NCI-H510A treated with DMSO at 0.1 percent for 48 hours (cell line): ENCODE measurements at places on chromosomes 5 and 9.

DNA sequence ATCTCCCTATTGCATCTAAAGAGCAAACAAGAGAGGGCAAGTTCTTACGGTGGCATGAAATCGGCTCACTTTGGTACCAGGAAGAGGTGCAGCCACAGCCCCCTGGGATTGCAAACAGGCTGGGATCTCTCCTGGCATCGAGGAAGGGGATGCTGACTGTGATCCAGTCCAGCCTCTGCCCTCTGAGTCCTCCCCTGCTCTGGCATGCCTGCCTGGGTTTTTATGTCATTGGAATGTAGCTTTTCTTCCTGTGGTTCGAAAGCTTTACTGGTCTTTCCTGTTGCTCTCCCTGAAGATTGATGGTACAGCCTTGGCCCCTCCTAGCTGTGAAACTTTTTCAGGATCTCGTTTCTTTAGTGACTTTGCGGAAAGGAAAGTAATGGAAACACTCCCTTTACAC is 6.6 kb downstream of the SLC46A2 start:
- no peak for DNase-seq

- DNase-seq, result no peak
These were observed 2.4 kb downstream of the PSD2 start for GRCh38 chr5:139797856-139798510.

DNA sequence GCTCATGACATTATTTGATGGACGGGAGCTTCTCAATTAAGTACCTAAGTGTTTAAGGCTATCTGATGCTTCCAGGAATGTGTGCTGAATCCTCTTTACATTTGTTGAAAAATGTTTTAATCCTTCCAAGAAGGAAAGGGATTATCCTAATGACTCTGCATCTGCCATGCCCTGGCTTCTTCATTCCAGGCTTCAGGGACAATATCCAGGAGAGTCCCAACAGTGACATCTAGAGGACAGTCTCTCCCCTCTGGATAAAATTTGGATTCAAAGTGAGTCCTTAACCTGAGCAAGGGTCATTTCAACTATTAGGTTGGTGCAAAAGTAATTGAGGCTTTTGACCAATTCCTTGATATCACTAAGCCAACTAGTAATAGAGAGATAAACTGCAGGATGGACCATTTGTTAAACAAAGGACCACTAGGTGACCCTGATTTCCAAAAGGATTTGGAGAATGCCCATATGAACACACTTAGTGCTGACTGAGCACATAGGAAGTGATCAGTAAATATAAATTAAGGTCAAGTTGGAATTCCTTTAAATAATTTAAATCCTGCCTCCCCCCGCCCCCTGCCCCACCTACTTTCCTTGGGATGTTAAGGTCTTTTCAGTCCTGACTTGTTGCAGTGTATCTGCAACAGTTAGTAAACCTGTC is 19.1 kb downstream of the TNFSF8 start:
- DNase-seq, result peak; percentile 84

DNA sequence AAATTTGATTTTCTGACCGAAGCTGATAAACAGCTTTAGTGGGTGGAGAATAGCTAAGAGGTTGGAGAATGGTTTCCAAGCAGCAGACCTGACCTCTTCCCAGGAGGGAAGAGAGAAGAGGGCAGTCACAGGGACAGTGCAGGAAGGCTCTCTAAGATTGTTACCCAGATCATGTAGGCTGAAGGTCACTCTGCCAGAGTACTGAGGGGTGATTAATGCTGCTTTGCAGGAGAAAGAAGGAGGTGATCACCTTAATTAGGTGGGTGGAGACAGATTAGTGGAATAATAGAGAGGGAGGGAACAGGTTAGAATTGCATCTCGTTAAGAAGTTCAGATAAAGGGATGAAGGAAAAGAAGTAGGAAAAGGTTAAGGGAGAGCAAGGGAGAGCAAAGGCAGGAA is 440.5 kb downstream of the BRINP1 start:
- DNase-seq, result no peak

DNA sequence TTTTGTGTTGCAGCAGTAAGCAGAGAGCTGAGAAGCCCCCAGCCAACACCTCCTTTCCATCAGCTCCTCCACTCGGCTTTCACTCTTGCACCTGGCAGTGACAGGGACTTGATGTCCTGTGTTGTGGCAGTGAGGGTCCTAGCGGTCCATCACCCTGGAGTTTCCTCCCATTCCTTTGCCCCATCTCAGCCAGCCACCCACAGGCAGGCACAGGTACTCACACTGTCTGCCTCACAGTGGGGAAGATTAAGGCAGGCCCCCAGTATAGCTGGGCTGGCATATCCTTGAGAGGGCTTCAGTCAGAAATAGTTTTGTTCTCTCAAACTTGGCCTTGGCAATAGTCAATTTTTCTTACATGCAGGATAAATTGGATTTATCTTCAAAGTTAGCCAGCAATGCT is 362.7 kb downstream of the GADD45G start:
- DNase-seq, result no peak

DNA sequence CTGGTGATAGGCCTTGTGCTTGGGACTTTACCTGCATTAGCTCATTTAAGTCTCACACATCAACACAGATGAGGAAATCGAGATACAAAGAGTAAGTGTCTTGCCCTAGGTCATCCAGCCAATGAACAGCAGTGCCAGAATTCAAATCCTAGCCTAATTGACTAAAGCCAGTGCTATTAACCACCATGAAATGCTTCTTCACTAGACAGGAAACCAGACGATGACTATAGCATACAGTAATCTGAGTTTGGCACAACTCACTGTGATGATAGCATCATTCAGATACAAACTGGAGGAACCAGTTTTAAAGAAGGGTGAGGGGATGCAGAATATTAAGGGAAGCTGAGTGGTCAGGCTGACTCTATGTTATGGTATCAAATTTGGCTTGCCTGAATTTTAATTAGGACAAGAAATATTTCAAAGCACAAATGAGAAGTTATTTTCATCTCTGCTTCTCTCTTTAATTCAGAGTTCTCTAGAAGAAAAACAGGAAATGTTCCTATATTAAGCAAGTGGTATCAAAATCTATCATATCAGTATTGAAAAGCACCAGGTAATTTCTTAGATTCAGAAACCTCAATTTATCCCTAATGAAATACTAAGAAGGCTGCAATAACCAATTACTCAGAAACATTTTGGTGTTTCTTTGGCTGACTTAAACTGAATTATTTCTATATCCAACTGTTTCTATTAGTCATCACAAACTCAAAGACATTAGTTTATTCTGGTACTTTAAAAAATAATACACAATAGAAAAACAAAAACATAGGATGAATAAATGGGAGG is 147.0 kb upstream of the RASA1 start:
- DNase-seq, result peak; percentile 2

DNA sequence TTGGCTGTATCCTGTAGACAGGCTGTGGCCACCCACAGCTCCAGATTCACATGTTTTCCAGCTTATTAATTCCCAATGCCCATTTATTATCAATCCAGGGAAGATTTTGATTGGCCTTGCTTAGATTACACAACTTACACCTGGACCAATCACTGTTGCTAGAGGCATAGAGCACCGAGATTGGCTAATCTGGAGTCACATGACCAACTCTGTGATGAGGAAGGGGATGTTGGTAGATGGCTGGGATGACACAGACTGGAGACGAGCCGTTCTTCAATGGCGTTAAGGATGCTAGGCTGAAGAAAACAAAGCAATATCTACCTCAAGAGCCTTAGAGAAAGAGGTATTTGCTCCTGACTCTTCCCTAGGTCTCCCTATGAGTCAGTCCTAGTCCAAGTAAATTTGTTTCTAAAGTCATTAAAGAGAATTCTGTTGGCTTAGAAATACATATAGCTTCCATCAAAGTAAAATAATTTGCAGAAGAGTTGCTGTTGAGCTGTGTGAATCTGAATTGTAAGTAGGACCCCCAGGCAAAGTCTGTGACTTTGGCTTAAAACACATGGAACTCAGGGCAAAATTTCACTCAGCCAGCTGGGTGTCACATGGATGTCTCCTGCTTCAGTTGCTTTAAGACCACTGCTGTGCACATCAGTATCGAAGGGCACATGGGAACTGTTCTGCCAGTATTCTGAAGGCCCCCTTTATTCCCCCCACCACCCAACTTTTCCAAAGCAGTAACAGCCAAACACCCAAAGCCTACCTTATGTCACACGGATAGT is 326.4 kb upstream of the KLF4 start:
- DNase-seq, result no peak
